ENCODE measurements at places on chromosomes 5 and 9.

- no peak for DNase-seq
Observed at GRCh38 chr9:133740911-133741310, 2.8 kb upstream of the SARDH start.

GRCh38 chr9:33273972-33274328 is 9.1 kb downstream of the CHMP5 start:
- DNase-seq: no peak

GRCh38 chr5:116361171-116361967 is 213.3 kb downstream of the SEMA6A start:
- DNase-seq: peak; percentile 77

GRCh38 chr5:25056836-25057235 is 412.1 kb upstream of the CDH10 start:
- DNase-seq: no peak

- DNase-seq: no peak
Observed at GRCh38 chr5:128493657-128494329, 44.3 kb downstream of the FBN2 start.

GRCh38 chr9:94875300-94876020 is 149.0 kb downstream of the AOPEP start:
- no peak for DNase-seq

- DNase-seq: no peak
Observed at GRCh38 chr9:18261181-18261580, 212.8 kb upstream of the ADAMTSL1 start.

DNA sequence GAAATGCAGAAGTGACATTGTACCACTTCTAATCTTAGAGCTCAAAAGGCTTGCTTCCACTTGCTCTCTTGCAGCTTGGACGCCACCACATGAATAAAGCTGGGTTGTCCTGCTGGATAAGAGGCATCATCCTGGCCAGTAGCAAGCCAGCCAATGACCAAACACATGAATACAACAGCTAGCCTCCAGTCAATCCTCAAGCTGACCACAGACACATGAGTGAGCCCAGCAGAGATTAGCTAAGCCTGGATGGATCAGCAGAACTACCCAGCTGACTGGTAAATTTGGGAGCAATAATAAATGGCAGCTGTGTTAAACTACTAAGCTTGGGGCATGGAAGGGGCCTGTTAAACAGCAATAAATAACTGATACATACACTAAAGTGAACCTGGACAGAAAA is 121.1 kb upstream of the SLC12A2 start:
- no peak for DNase-seq

DNA sequence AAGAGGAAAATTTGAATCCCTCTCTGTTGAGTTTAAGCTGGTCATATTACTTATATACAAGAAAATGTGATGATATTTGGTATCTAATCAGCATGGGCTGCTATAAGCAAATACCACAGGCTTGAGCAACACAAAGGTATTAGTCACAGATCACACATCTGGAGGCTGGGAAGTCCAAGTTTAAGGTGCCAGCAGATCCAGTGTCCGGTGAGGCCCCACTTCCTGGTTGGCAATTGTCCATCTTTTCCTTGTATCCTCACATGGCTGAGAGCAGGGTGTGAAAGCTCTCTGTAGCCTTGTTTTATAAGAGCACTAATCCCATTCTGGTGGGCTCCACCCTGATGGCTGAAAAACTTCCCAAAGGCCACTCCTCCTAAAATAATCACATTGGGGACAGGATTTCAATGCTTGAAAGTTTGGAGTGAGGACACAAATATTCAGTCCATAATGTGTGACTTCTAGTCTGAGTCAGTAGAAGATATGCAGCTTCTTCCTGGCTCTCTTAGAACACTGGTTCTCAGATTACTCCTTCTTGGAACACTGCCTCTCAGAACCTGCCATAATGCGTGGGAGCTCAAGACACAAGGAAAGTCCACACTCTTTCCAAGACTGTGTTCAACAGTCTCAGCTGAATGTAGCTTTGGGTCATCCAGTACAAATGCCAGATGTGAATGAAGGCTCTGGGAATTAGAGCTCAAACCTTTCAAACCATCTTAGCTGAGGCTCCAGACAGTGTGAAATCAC is 124.1 kb downstream of the PRDM9 start:
- no peak for DNase-seq
